Endothelial cell (in vitro differentiated cells): ENCODE measurements at places on chromosomes 2 and 18.

DNA sequence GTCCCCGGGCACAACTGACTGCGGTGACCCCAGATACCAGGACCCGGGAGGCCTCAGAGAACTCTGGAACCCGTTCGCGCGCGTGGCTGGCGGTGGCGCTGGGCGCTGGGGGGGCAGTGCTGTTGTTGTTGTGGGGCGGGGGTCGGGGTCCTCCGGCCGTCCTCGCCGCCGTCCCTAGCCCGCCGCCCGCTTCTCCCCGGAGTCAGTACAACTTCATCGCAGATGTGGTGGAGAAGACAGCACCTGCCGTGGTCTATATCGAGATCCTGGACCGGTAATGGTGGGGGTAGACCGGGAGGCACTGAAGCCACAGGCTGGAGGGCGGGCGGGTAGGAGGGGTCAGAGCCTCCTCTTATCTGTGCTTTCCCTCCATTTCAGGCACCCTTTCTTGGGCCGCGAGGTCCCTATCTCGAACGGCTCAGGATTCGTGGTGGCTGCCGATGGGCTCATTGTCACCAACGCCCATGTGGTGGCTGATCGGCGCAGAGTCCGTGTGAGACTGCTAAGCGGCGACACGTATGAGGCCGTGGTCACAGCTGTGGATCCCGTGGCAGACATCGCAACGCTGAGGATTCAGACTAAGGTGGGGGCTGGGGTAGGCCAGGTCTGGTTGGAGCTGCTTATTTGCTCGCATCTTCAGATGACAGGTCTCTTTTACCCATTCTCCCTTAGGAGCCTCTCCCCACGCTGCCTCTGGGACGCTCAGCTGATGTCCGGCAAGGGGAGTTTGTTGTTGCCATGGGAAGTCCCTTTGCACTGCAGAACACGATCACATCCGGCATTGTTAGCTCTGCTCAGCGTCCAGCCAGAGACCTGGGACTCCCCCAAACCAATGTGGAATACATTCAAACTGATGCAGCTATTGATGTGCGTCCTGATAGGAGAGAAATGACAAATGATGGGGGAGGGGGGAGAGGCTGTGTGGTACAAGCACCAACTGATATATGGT lies 780 bp downstream of the HTRA2 start:
- peak; percentile 29 for DNase-seq

- no peak for DNase-seq
Observed at GRCh38 chr2:62844311-62845090, 139.0 kb downstream of the EHBP1 start.

- DNase-seq: no peak
Observed at GRCh38 chr18:62407660-62408059, 82.5 kb downstream of the TNFRSF11A start.

GRCh38 chr2:106944215-106944614 lies 58.2 kb upstream of the ST6GAL2 start:
- DNase-seq: no peak

GRCh38 chr2:233449921-233450863 lies 95.9 kb downstream of the DGKD start:
- no peak for DNase-seq

GRCh38 chr2:6921321-6921922 lies 4.2 kb downstream of the RNF144A start:
- DNase-seq: no peak

GRCh38 chr2:183070942-183071844 lies 7.4 kb upstream of the DUSP19 start:
- peak; percentile 58 for DNase-seq

- no peak for DNase-seq
Observed at GRCh38 chr2:120736202-120736623, 545 bp downstream of the GLI2 start.

DNA sequence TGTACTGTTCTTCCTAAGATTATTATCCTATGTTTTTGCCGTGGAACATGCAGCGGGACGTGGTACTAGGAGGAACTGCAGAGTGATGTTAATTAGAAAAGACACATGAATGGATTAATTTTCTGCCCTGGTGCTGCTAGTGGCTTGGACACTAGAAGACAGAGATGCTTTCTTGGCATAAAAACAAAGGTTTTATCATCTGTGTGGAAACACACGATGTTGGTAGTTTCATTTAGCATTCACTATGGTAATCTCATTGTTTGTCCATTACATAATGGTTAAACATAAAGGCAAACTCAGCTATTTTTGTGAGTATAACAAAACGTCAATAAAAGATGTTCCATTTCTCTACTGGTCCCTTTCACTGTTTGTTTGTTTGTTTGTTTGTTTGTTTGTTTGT lies 22.8 kb downstream of the COL6A3 start:
- no peak for DNase-seq

DNA sequence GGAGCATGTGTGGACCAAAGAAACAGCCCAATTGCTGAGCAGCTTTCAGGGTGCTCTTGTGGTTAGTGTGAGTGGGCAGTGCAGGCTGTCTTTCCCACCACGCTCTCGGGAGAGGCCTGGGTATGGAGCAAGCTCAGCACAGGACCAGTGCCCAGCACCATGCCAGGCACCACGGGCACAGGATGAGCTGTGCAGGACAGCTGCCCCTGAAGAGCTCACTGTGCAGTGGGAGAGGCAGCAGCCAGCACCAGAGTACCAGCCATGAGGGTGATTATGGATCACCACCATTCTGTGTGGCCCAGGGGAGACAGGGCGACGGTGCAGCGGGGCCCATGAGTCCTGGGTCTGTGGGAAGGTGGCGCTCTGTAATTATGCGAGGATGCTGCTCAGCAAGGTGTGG lies 29.7 kb upstream of the FAHD2A start:
- no peak for DNase-seq

DNA sequence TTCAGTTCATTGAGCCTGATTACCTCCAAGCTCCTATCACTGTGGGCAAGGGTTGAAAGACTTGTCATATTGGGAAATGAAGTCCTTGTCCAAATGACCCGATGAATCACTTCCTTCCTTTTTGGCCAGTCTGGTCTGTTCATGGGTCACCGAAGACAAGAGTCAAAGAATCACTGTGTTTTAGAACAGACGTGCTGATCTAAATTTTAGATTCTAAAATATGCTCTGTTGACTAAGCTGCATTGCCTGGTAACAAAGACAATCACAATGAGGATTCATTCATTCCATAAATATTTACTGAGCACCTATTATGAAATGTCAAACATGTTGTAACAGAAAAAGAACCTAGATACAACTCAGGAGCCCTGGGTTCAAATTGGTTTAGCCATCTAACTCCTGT lies 99.4 kb upstream of the RND3 start:
- no peak for DNase-seq
